ENCODE measurements at places on chromosomes 12 and 14. TPM values are rescaled to one million over a fixed set of nuclear protein-coding genes. Genes with fewer than 3 reads are reported as not detected.

The MFAP5 gene
- total RNA-seq: not detected

The LMNTD1 gene
- total RNA-seq: 1.1 TPM

- H3K27me3 ChIP-seq: peaks cover 4% of the 10 kb centered on the region
- no peaks in the 10 kb centered on the region for H3K36me3 ChIP-seq
- no peak for DNase-seq
Measured at GRCh38 chr12:17076811-17077210, 470.8 kb upstream of the LMO3 start.

DNA sequence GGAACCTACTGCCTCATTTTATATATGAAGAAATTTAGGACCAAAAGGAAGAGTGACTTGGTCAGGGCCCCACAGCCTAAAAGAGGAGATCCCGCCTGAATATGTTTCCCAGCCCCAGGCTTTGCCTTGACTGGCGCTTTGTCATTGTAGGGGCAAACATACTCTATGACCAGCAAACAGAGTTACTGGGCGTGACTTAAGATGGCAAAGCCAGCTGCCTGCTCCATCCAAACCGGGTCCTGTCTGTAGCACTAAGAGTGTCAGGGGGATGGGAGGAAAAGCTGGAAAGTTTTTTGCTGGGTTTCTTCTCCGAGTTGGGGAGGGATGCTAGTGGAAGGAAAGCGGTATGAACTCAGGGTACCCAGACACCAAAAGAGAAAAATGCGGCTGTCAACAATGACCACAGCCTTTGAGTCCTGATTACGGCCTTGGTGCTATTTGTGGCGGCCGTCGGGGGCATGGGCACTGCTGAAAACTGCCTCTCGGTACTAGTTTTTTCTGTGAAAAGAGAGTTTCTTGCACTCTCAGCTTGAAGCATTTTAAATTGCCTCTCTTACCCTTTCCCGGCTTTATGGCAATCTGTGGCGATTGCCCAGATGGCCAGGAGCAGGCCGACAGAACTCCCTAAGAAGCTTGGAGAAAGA lies 82.7 kb downstream of the PRIMA1 start:
- no peak overlapping the region for H3K27ac ChIP-seq
- peaks cover 18% of the 10 kb centered on the region for H3K4me1 ChIP-seq
- no peaks in the 10 kb centered on the region for H3K36me3 ChIP-seq
- no peak overlapping the region for H3K4me3 ChIP-seq
- no peak for DNase-seq

DNA sequence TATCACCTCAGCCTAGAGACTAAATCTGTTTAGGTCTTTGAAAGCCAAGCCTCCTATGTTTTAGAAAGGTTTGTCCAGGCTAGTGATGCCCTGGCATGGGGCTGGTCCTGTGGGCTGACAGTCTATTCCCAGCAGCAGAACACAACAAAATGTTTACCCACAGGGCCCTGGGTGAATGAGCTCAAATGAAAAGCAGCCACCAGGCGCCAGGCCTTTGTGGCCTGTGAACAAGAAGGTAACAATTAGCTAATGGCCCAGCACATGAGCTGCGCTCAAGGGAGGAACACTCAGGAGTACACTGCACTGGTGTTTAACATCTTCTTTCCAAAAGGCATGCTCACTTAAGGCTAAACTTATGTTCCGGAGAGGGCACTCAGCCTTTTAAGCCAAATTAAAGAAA lies 202.2 kb downstream of the MON2 start:
- DNase-seq: no peak
- H3K27ac ChIP-seq: no peak overlapping the region
- H3K27me3 ChIP-seq: no peaks in the 10 kb centered on the region
- no peak overlapping the region for H3K4me3 ChIP-seq

DNA sequence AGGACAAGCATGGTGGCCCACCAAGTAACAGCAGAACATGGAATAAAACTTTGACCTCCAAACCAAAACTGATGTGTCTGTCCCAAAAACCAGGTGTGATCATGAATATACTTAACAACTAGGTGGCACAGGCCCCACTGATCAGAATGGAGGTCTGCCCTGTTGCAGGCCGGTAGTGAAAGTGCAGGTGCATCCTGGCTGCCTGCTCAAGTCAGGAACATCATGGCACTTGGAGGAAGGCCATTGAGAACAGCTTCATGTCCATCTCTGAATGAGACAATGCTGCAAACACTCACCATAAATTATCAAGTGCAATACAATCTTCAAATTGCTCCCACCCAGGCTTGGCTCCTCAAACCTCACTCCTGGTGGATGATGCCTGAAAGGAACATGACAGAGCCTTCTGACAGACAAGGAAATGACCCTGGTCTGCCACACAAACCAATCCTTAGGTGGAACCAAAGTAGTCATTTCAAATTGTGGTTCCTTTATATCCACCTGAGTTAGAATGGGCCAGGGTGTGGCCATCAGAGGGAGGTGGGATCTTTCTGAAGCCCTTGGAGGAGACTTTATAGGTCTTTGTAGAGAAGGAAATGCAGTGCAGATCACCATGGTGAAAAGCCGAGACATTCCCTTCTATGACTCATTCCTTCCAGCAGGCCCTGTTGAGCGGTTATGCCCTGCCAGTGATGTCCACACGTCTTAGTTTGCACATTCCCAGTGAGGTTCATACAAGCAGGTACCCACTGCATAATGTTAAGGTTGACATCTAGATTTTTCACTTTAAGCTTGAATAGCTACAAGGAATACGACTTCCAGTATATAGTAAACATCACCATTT lies 36.0 kb downstream of the EGLN3 start:
- no peak overlapping the region for H3K27ac ChIP-seq
- H3K27me3 ChIP-seq: no peaks in the 10 kb centered on the region
- H3K4me3 ChIP-seq: no peak overlapping the region
- DNase-seq: no peak

DNA sequence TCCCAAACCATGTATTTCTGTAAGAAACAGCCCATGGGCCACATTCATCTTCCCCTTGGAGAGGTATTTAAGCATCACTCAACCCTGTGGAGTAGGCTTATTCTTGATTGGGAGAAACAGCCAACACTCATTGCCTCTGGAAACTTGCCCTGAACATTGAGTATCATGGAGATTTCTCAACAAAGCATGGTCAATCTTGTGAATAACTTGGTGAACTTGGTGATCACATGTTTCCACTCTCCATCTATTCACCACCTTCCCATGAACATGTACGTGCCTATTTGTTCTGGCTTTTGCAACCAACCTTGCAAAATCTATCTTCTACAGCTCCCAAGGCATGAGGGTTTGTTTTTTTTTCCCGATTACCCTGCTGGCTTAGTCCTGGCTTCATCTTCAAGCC lies 163.2 kb downstream of the PAH start:
- DNase-seq: no peak
- H3K4me3 ChIP-seq: no peak overlapping the region
- H3K36me3 ChIP-seq: peaks cover 6% of the 10 kb centered on the region
